ENCODE measurements at places on chromosomes 5 and 9.

DNA sequence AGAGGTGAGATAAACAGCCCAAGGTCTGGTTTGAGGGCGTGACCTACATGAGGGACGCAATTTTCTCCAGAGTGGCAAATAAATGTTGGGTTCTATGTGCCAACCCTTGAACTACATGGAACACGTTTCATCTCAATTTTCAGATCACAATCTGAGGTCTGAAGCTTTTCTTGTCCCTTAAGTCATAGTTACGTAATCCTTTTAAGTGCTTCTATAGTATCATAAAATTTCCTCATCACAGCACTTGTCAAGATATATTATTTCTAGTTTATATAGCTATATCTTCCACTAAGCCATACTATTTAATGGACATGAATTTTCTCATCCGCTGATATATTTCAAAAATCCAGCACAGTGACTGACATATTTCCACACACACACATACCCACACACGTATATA is 53.1 kb upstream of the GRIN3A start:
- no peak for DNase-seq

DNA sequence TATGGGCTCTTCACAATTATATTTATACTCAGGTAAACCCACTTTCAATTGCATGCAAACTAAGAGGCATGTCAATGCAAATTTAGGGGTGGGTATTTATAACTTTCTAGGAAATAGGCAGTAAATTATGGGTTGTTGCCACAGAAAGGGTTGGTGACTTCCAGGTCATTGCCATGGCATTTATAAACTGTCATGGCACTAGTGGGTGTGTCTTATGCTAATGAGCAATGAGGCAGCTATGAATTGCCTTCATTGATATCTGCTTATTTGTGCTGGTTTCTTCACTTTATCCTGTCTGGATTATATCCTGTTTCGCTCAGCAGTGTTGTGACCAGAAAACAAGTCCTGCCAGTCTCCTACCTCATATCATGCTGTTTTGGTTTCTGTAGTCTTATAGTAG is 597.3 kb upstream of the DAB2 start:
- DNase-seq: no peak

- no peak for DNase-seq
Measured at GRCh38 chr9:27701016-27701415, 127.7 kb upstream of the C9orf72 start.

DNA sequence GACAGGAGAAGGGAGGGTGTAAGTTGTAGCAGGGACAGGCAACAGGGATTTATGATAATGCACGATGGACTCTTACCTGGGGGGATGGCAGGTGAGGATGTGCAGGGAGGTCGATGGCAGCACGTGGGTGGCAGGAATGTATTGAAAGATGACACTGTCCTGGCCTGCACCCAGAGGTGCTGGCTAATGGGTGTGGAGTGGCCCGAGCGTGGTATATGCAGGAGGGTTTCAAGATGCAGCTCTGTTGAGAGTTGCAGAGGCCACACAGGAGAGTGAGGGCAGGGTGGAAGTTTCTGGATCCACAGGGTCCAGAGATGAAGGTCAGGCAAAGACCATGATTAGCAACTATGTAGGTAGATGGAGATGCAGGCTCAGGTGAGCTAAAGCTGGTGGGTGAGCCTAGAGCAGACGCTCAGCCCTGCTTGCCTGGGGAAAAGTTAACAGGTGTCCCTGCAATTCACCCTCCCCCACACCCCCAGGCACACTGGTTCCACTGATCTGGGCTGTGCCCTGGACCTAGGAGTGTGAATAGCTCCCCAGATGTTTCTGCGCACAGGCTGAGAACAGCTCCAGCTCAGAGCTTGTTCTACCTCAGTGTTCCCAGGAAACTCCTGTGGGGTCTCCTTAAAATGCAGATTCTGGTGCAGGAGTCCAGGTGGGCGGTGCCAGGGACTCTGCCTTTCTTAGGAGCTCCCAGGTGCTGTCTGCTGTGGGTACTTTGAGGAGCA is 21.5 kb upstream of the S1PR3 start:
- DNase-seq: no peak

- no peak for DNase-seq
Measured at GRCh38 chr5:68499987-68500386, 284.4 kb downstream of the PIK3R1 start.

- no peak for DNase-seq
Measured at GRCh38 chr9:85030316-85030715, 360.8 kb downstream of the NTRK2 start.

GRCh38 chr5:9833871-9834270 is 203.7 kb upstream of the TAS2R1 start:
- no peak for DNase-seq

DNA sequence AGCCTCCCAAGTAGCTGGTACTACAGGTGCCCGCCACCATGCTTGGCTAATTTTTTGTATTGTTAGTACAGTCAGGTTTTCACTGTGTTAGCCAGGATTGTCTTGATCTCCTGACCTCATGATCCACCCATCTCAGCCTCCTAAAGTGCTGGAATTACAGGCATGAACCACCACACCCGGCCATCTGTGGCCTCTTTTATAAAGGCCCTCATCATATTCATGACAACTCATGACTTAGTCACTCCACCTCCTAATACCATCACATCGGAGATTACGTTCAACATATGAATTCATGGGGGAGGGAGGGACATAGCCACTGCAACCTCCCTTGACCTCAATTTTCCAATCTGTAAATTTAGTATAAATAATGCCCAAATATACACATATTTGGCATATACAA is 27.2 kb upstream of the PLCXD3 start:
- no peak for DNase-seq

GRCh38 chr9:110258690-110259091 is 2.4 kb upstream of the TXN start:
- DNase-seq: no peak

GRCh38 chr9:107751567-107752210 is 262.1 kb upstream of the KLF4 start:
- DNase-seq: no peak

DNA sequence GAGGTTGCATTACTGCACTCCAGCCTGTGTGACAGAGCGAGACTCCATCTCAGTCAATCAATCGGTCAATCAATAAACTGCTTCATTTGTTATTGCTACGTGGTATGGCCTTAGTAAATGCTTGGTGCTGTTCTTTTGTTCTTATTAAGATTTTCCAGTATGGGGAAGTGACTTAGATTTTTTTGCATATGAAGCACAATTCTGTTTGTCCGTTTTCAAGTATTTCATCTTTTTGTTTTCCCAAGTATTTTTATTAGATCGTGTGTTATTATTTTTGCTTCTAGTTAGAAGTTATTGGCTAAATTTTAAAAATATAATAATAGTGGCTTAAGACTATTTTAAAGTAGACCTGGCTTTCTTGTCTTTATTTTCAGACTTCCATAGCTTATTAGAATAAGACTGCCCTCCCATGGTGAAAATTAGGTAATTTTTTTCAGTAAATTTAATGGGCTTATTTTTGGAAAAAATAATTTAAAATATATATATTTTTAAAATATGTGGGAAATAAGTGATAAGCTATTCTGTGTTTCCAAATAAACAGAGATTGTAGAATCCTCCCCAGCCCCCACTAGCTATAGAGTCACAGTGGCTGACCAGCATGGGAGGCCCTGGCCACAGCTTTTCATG is 14.7 kb upstream of the OMD start:
- DNase-seq: no peak

DNA sequence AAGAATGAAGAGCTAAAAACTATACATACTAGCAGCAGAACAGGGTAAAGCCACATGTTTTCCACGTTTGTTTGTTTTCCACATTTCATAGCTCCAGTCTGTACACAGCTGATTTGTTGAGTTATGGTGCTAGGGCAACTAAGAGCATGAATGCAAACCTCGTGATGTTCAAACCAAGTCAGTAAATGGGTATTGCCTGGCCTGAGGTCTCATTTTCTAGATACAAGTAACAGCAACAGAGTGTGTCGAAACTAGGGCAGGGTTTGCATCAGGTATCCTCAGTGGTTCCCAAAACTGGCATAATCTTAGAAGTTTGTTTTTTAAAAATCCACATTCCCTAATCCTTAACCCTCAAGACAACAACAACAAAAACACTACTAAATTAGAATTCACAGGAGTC is 89.3 kb downstream of the CEMIP2 start:
- no peak for DNase-seq

- DNase-seq: no peak
Measured at GRCh38 chr5:161847941-161848391, at the start of gene GABRA1. TSS of gene GABRA1 (plus strand) at chr5:161848120. CDS start at chr5:161850811, 2,691 bp downstream.

GRCh38 chr9:92807757-92808725 is 43.4 kb upstream of the BICD2 start:
- peak; percentile 13 for DNase-seq

GRCh38 chr9:87518702-87519335 is 21.2 kb downstream of the DAPK1 start:
- no peak for DNase-seq

DNA sequence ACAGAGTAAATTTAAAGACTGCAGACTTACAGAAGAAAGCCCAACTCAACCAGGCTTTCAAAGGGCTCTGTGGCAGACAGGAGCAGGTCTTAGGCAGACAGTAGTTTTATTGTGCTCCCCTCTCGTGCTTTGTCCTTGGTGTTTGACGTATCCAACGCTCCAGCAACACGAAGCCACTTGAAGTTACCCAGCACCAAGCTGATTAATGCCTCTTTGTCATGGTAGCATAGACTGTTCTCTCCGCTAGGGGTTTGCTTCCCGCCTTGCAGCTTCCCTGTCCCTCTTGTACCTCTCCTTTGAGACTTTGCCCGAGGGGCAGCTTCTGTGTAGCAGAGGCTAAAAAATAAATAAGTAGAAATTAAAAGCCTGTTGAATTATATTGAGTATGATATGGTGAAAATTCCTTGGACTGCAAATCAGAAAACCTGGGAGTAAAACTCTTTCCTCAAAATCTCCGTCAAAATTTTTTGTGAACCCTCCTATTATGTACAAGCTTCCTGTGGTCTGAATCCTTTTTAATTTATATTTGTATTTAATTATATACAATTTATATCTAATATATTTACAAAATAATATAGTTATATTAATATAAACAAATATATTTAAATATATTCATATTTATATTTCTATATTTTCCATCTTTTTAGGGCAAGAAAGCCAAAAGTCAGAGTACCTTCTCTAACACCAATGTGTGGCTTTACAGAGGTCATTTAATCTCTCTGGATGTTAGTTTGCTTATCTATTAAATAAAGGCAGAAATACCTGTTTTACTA is 405.4 kb downstream of the DMAC1 start:
- DNase-seq: no peak

DNA sequence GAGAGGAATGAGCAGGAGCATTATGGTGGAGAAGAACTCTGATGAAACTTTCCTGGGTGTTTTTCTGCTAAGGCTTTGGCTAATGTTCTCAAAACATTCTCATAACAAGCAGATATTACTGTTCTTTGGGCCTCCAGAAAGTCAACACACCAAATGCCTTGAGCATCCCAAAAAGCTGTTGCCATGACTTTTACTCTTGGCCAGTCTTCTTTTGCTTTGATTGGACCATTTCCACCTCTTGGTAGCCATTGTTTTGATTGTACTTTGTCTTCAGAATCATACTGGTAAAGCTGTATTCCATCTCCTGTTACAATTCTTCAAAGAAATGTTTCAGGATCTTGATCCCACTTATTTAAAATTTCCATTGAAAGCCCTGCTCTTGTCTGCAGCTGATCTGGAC is 139.6 kb downstream of the MAN2A1 start:
- DNase-seq: no peak

DNA sequence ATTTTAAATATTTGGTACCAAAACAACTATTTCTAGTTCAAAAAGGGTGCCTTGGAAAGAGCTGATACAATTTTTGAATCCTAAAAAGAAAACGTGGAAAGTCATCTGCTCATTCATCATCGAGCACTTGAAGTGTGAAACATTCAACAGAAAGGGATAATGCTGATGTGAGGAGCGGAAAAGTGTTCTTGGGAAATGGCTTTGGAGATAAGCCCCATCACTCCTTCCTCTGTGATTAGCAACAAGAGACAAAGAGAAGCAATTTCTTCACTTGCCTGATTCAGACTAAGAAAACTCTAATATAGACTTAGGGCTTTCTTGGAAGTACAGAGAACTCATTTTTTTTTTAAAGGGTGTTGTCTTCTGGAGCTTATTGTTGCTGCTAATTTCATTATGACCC is 74.9 kb downstream of the C9orf152 start:
- DNase-seq: no peak

- no peak for DNase-seq
Measured at GRCh38 chr5:36635721-36636390, 29.4 kb downstream of the SLC1A3 start.

GRCh38 chr5:4563400-4563799 is 576.7 kb upstream of the ADAMTS16 start:
- DNase-seq: no peak

DNA sequence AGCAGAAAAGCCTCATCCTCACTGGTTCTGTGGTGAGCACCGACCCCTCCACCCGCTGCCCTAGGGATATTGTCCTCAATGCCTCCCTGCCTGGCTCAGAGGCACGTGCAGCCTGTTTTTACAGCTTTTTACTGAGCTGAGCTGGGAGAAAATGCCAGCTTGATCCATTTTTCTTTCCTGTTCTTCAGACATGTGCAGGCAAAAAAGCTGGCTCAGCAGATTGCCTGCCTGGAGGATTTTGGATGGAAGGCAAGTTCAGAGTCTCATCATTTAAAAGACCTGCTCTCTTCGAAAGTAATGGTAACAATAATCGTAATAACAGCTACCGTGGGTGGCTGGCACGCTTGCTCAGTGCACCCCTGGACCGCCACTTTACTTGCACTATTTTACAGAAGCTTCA is 135.0 kb upstream of the SMIM23 start:
- DNase-seq: no peak

GRCh38 chr9:14029806-14030374 is 284.1 kb downstream of the NFIB start:
- no peak for DNase-seq

DNA sequence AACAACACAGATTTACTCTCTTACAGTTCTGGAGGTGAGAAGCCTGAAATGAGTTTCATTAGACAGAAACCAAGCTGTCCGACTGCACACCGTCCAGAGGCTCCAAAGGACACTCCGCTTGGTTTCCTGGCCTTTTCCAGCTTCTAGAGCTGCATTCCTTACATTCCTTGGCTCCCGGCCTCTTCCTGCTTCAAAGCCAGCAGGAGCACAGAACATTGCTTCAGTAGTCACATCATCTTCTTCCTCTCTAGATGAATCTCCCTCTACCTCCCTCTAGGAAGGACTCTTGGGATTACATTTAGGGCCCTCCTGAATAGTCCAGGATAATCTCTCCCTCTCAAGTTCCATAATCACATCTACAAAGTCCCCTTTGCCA is 213.3 kb downstream of the CDK5RAP2 start:
- no peak for DNase-seq

DNA sequence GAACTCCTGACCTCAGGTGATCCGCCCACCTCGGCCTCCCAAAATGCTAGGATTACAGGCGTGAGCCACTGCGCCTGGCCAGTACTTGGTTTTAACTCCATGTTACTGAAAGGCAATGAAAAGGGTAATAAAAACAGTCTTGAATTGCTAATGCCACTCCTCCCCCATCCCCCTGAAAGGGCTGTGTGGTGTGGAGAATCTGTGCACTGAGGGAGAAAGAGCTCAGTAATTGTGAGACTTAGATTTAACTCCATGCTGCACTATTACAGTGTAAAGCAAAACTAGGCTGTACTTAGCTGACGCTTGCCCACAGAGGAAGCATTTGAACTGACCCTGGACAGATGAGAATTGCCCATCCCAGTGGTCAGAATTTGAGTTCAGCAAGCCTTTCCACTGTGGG is 1662.4 kb upstream of the ACO1 start:
- DNase-seq: no peak

Data from stimulated activated CD4-positive, alpha-beta T cell treated with anti-CD3 and anti-CD28 coated beads, Interleukin-12 subunit alpha, Interleukin-12 subunit beta, amount 100 ng/mL, for 24 hours (primary cell).